ENCODE measurements at places on chromosomes 3 and 15.

DNA sequence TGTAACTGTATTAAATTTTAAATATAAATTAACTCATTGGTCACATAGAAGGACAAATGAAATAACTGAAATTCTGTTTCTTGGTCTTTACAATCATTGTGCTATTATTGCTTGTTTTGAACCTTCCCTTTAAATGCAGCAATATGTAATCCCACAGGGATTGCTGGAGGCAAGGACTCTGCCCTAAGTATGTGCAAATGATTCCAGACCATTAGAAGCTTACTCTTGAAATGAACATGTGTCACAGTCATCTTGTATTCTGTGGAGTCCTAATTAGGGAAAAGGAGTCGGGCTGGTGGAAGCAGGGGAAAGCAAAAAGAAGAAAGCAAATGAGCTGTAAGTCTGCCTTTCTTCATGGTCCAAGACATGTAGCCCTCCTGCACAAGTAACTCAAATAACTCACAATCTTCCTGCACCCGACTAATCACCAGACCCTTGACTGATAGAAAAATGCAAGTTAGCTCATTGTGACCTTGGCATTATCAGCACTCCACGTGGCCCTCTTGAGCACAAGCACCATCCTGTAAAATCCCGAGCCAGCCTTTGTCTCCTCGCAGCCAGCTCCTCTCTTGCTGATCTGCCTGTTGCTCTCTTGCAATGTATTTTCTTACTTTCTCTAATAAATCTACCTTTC lies 2.3 kb upstream of the TMPRSS7 start:
- no peak for DNase-seq

GRCh38 chr3:191961529-191961928 lies 500.6 kb downstream of the PYDC2 start:
- no peak for DNase-seq

DNA sequence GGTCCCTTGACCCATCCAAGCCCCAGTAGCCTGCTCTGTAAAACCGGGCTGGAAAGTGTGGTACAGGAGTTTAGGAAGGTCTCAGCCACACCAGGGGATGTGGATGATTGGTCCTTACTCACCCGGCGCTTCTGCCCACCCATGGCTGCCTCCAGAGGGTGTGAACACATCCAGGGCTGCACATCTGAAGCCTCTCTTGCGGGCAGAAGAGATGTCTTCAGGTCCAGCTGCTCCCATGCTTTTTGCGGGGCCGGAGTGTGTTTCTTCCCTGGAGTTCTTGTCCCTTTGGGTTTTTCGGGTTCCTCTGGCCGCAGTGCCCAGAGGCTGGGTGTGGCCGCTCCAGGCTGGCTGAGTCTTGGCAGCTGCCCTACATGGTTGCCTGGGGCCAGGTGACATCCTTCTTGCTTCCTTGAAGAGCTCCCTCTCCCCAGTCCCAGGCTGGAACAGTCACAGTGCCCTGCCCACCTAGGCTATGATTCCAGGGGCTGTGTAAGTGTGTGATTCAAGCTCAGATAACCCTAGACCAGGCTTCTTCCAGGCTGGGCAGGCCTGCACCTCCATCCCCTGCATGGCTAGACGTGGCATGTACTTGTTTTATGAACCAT lies 33.9 kb downstream of the HDAC11 start:
- no peak for DNase-seq

- no peak for DNase-seq
These were observed 91.0 kb upstream of the SLC6A11 start for GRCh38 chr3:10725067-10725466.

All from T1000 (cell line).